ENCODE measurements at places on chromosomes 6 and 20.

- no peak for DNase-seq
Observed at GRCh38 chr20:52783769-52784168, 188.4 kb upstream of the TSHZ2 start.

GRCh38 chr6:139712830-139713229 is 338.4 kb upstream of the CITED2 start:
- DNase-seq, result no peak

DNA sequence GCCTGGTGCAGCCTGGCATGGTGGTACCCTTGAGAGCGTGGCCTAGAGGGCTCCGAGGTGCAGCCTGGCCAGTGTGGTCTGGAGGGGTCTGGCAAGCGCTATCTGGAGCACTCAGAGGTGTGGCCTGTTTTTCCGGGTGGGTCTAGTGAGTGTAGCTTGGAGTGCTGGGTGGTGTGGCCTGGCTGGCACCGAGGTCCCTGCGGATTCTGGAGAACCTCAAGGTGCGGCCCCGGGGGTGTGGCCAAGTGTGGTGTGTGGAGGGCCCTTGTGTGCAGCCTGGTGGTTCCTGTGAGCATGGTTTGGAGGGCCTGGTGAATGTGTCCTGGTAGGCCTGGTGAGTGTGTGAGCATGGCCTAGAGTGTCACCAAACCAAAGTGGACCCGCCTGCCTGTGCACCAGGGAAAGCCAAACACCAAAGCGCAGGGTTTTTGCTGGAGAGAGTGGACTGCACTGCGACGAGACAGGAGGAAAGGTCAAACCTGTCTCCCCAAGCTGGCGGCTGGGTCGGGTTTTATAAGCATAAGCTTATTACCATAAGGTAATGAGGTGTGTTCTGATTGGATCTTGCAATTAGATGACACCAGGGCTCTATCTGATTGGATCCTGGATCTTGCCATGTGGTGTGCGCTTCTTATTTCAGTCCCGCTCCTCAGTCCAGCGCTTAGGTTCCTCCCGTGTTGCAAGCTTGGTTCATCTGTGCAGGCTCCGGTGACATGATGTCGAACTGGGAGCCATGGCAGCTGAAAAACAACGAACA is 35.7 kb downstream of the IGF2R start:
- no peak for DNase-seq

DNA sequence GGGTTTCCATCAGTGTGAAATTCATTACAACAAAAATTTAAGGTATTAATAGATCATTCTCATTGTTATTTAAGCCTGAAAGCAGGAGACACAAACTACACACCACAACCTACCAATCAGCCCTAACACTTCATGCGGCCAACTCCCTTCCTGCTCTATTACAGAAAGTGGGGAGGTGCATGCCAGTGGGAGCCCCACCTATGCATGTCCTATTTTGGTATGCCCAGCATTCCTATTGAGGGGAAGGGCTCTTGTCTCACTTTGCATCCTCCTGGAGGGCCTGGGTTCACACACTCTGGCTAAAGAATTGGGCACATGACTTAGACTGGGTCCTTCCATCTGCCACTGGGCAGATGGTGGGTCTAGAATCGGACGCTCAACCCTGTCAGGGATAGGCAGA is 450.0 kb downstream of the PTPRT start:
- no peak for DNase-seq

GRCh38 chr6:21594416-21595281 is 1.1 kb downstream of the SOX4 start:
- no peak for DNase-seq

DNA sequence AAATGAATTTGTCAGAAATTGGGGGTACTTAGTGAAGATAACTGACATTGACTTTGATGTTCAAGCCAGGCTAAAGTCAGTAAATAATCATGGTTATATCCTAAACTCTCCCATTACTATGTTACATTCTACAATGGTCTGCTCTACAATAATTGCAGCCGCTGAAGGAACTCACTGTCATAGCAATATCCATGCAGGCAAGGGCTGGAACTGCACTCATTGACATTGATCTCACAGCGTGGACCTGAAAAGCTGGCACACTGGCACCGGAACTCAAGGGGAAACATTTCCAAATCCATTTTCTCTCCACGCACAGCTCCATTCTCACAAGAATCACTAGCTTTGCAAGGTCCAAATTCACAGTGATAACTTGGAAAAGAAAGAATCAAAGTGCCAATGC is 702.7 kb downstream of the EYS start:
- DNase-seq, result no peak

DNA sequence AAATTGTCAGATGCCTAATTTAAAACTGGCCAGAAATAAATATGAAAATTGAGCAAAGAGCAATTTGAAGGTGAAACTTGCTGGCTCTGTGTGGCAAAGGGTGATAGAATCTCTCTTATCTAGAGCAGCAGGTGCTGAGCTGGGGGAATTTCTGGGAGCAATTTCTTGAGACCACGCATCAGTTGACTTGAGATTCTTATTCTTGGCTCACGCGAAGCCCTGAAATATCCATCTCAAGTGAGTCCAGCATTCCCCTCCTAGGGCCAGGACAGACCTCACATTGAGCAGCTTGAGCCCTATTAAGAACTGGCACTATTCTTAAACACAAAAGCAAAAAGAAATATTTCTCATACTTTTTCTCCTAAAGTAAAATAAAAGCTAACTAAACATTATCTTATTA is 66.3 kb downstream of the MAP7 start:
- no peak for DNase-seq

- DNase-seq, result no peak
Observed at GRCh38 chr6:85641522-85641896, 1.2 kb downstream of the SYNCRIP start.

GRCh38 chr6:140175486-140175885 is 801.0 kb upstream of the CITED2 start:
- DNase-seq, result no peak

DNA sequence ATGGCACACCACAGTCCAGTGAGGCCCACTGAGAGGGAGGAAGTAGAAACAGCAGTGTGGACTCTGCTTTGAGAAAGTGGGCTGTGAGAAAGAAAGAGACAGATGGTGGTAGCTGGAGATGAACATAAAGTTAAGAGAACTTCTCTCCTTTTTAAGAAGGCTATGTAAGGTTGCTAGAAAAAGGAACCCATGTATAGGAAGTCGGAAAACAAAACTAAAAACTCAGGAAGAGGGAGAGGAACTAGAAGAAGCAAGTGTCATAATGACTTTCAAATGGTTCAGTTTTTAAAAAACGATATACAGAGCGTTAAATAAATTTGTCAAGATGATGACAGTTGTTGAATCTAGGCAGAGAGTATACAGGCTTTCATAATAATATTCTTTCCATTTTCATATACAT is 25.4 kb upstream of the GMNN start:
- no peak for DNase-seq

DNA sequence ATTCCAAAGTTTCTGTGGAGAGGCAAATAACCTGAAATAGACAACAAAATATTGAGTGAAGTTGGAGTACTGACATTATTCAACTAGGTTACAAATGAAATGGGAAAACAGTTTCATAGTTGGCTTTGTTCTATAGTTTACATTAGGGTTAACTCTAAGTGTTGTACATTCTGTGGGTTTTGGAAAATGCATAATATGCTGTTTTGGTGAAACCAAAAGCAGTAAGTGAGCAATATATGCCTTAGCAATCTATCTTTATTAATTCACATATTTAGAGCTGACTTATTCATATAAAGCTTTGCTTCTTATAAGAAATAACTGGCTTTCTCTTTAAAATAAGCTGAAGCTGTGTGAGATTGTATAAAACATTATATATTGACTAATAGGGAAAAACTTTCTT is 157.5 kb upstream of the AHI1 start:
- DNase-seq, result no peak

GRCh38 chr6:163436843-163437242 is 22.3 kb downstream of the QKI start:
- DNase-seq, result no peak

GRCh38 chr6:25278261-25278913 is 787 bp upstream of the CARMIL1 start:
- no peak for DNase-seq

DNA sequence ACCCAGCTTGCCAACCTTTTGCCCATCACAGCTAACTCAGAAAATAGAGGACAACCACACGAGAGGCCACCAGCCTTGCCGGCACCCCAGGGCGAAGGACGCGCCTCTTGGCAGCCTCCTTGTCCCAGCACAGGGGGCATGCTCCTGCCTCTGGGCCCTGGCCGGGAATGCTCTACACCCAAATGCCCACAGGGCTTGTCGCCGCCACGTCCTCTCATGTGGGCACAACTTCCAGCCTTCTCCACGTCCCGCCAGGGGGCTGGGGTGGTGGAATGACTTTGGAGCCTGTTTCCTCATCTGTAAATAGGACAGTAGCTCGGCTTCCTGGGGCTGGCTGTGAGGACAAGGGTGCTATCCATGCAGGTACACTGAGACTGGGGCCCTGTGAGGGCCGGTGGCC is 152.4 kb upstream of the MLN start:
- DNase-seq, result no peak

DNA sequence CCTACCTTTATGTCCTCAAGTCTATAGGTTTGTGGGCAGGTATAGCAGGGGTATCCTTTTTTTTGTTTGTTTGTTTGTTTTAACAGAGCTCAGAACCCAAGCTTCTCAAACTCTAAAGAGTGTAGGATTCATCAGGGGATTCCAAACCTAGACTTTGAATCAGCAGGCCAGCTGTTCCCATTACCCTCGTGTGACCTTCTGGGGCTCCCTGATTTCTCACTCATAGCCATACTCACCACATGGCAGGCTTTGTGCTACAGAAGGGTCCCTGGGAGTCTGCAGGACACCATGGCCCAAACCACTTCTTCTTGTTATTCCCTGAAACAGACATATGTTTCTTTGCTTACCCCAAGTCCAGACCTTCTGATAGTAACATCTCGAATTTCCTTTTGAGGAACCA is 350.8 kb upstream of the TSHZ2 start:
- DNase-seq, result no peak

DNA sequence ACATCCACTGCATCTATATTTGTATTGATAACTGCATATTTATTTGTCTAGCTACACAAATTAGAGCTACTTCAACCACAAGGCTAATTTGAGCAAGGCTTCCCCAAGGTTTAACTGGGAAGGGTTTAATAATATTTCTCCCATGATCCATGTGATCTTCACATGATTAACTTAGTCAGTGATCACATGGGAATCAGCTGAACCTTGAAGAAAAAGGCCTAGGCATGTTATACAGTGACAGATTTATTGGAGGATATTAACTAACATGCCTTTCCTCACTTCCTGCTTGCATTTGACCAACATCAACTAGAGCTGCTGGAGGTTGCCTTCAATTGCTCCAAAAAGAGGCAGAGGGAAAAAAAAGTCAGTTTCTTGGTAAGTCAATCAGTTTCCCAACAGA is 417.0 kb downstream of the HAO1 start:
- no peak for DNase-seq

- no peak for DNase-seq
Observed at GRCh38 chr6:138680085-138680484, 93.5 kb upstream of the CCDC28A start.

- DNase-seq, result no peak
Observed at GRCh38 chr6:24125980-24126379, at the start of gene NRSN1. NRSN1 (plus strand) TSS chr6:24126215; CDS start chr6:24134328, 8,113 bp downstream.

- no peak for DNase-seq
Observed at GRCh38 chr20:60559462-60559861, 601.2 kb downstream of the CDH26 start.

GRCh38 chr6:25173951-25174474 is 105.2 kb upstream of the CARMIL1 start:
- DNase-seq, result no peak

DNA sequence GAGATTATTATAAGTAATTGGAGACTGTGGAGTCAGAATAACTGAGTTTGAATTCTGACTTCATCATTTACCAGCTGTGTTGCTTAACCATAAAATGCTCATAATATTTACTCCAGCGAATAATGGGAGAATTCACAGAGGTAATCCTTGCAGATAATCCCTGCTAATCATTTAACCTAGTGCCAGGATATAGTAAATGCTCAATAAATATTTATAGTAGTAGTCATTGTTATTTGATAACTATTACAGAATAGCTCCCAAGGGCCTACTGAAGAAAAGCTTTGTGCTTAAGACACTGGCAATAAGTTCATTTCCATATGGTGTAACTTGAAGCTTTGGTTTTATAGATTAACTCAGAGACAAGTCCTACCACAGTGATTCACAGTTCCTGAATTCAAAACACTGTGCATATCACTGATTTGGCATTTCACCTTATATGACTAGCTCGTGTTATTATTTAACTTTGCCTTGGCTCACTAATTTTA is 208.8 kb upstream of the PLCB4 start:
- no peak for DNase-seq

DNA sequence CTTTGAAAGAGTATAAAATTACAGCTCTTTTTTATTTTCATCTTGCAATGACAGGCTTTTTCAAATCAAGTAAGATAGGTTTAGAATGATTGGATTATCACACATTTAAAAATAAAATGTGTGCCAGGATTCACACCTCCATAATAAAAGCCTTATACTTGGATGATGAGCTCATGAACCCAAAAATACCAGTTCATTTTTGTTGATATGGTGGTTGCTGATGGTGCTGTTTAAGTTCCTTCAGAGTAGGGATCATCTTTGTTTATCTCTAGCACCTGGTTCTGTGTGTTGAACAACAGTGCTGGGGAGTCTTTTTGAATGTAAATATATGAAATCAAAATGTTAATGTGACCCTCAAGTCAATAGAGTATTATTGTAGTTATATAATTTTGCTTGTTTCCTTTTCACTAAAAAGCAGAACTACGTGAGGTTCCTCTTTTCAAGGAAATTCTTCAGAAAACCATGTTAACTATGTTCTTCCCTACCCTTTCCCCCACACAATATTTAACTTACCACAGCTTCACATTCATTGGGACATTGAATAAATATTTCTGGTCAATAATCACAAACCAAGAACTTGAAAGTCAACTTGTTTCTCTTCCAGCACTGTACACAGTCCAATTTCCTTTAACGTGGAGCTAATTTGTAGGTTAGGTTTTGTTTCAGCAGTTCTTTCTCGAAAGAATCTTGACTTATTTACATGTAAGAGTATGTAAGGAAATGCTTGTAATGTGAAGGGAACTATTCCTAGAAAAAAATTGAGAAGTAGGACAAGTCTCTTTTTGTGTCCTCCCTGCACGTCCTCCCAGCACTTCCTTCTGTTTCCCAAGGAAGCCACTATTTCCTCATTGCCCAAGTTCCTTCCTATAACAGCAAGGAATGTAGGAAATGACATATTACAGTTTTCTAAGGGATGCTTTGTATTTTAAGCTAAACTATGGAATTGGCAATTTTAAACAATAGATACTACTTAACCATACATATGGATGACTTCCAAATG is 945.9 kb upstream of the CITED2 start:
- no peak for DNase-seq

GRCh38 chr20:6184086-6184485 is 61.3 kb upstream of the FERMT1 start:
- DNase-seq, result no peak

- DNase-seq, result no peak
Observed at GRCh38 chr6:142345261-142345660, 43.5 kb downstream of the ADGRG6 start.

GRCh38 chr20:41989935-41990635 is 371.9 kb upstream of the CHD6 start:
- no peak for DNase-seq

GRCh38 chr6:33935439-33936080 is 131.8 kb upstream of the MLN start:
- DNase-seq, result no peak

- no peak for DNase-seq
Observed at GRCh38 chr6:77686931-77687330, 34.1 kb downstream of the MEI4 start.
